Ecto neural progenitor cell (in vitro differentiated cells): ENCODE measurements at places on chromosomes 6 and 20.

GRCh38 chr6:170404036-170404435, 97.5 kb downstream of the FAM120B start:
- DNase-seq = no peak

- no peak for DNase-seq
Measured at GRCh38 chr6:32234934-32235333, 11.1 kb upstream of the NOTCH4 start.

DNA sequence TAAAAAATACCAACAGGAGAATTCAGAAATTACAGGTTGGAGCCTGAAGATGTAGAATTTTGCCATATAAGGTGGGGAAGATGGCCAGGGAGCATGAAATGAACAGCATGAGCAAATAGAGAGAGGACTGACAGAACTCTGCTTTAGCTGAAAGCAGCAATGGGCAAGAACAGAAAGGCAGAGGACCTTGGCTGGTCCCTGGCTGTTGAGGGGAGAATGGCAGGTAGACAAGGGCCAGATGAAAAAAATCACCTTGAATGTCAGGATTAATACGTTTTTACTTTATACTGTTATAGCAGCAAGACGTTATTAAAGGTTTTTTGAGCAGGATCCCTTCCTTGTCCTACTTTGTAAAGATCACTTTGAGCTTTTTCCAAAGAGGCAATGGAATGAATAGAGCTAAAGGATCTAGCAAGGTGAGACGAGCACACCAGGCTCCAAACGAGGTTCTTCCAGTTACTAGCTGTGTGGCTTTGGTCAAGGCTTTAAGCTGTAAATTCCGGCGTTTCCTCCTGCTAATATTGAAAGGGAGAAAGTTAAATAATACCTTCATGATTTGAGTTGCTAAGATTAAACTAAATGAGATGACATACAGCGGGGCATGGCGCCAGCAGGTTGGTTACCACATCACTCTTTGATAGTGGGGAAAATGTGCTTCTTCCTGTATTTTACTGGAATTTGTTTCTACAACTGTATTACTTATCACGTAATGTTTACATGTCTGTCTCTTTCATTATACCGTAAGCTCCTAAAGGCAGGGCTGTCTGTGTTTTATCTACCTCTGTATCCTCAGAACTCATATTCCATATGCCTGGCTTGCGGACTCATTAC, 776 bp downstream of the PPIL1 start:
- DNase-seq = no peak

- DNase-seq = no peak
Measured at GRCh38 chr6:167499161-167499660, 174.3 kb downstream of the TTLL2 start.

DNA sequence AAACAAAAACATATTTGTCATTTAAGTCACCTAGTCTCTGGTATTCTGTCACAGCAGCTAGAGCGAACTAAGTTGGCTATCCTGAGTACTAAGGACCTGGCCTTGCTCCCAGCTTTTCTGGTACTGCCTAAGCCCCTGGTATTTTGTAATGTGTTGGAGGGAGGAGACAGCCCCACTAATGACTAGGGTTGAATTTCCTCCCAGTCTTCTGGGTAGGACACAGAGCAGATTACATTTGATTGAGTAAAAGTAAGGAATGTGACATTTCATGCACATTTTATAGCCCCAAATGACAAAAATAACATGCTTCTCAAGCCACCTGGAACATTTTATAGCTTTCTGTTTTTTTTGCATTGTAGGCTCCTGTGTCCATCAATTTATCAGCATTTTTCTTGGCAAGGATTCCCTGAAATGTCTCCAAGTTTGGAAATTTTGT, 47.9 kb upstream of the DDR1 start:
- DNase-seq = no peak

- DNase-seq = no peak
Measured at GRCh38 chr6:136669299-136669699, 119.1 kb upstream of the MAP7 start.
